ENCODE measurements at places on chromosomes 4 and X. TPM values are rescaled to one million over a fixed set of nuclear protein-coding genes. Genes with fewer than 3 reads are reported as not detected.

FOXR2 gene
- not detected for total RNA-seq

PRSS12 gene
- 4.1 TPM for total RNA-seq

IL2RG gene
- not detected for total RNA-seq

PNCK gene
- not detected for total RNA-seq

CT45A10 gene
- total RNA-seq, result not detected

Data from subcutaneous preadipocyte (primary cell).